ENCODE measurements at places on chromosomes 5 and 9.

DNA sequence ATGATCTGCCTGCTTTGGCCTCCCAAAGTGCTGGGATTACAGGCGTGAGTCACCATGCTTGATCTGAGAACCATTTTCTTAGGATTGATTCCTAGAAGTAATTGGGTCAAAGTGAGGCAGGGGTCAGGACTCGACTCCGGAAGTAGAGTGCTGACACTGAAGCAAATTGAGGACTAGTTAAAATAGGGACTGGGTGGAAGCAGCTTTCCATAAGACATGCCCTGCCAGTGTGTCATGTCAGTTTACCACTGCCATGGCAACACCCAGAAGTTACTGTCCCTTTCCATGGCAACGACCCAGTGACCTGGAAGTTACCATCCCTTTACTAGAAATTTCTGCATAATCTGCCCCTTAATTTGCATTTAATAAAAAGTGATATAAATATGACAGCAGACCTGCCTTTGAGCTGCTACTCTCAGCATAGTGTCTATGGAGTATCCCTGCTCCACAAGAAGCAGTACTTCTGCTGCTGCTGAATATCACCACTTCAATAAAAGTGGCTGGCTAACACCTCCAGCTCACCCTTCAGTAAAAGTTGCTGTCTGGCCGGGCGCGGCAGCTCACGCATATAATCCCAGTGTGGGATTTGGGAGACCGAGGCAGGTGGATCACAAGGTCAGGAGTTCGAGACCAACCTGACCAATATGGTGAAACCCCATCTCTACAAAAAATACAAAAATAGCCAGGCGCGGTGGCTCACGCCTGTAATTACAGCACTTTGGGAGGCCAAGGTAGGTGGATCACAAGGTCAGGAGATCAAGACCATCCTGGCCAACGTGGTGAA lies 47.8 kb upstream of the JADE2 start:
- no peak for DNase-seq

- DNase-seq: no peak
These were observed 43.6 kb upstream of the FBXW11 start for GRCh38 chr5:172050080-172050479.

DNA sequence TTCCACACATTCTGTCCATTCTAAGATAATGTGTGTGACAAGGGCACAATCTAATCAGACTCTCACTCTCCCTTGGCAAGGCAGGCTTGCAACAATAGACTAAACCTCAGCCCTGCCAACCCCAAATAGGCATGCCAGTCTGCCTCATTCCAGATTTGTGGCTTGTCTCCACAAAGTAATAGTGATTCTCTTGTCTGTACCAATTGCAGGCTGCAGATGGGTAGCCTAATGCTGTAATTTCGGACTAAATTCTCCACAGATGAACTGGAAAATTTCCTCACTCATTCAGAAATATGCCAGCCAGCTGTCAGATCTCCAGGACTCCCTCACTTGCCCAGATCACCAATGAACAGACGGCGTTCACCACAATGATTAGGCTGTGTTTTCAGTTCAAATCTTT lies 413.6 kb downstream of the ELAVL2 start:
- no peak for DNase-seq

DNA sequence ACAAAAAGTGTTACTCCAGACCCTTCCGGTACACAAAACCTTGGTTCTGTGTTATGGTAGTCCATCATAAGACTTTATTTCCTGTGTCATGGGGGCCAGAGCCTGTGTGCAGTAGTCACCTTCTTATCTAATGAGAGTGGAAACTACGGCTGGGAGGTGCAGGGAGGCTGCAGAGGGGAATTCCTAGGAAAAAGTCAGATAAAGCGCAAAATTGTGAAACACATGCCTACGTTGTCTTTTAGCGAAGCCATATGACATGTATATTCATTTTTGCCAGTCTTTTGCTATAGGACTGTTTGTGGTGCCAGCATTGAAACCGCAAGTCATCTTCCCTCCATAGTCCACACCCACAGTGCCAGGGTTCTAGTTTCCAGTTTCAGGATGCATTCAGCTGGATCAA lies 80.7 kb downstream of the PPARGC1B start:
- DNase-seq: no peak

GRCh38 chr5:142115937-142116614 lies 7.5 kb downstream of the NDFIP1 start:
- no peak for DNase-seq

GRCh38 chr9:124357721-124358361 lies 57.4 kb downstream of the PSMB7 start:
- no peak for DNase-seq

- DNase-seq: no peak
These were observed 32.6 kb upstream of the TTLL11 start for GRCh38 chr9:122125509-122126330.

DNA sequence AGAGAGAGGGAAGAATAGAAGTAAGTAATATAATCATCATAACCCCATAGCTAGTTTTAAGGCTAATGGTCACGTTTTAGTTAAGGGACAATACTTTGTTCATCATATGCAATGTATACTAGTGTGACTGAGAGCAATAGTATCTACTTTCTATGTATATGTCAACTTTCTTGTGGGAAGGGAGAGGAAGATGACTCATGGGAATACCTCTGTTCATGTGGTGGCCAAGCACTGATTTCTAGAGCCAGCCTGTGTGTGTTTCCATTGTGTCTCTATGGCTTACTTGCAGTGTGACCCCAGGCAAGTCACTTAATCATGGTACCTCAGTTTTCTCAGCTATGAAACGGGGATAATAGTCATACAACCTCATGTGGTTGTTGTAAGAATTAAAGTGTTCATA lies 639.6 kb downstream of the CETN3 start:
- no peak for DNase-seq

- DNase-seq: no peak
These were observed 34.5 kb upstream of the SAP30L start for GRCh38 chr5:154411338-154411737.

- no peak for DNase-seq
These were observed 401.9 kb upstream of the PDE4D start for GRCh38 chr5:60295423-60295822.

DNA sequence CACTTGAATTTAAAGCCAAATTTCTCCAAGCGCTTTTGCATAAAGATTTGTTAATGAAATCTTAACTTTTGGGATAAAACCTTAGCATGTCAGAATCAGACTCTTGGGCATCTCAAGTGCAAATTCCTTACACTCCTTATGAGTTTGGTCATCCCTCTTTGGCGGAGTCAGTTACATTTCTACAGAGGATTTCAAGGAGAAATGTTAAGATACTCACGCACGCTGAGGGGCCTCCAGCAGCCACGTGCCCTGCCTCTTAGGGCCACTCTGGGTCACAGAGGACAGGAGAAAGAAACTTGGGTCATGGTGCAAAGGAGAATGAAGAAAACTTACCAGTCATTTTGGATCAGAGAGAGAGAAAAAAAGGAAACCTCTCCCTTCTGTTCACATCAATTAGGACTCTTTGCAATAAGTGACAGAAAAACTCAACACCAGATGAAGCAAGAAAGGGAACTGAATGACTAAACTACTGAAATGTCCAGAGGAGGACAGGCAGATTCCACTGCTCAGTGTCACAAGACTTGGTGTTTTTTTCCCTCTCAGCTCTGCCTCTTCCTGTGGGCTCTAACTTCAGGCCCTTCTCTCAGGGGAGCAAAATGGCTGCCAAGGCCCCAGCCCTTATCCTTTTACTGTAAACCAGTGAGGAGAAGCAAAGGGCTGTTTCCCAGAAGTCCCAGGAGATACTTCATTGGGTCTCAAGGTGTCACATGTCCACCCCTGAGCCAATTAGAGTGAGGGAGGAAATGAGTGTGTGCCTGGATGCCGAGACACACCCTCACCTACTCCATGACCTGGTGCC lies 63.3 kb upstream of the NFIL3 start:
- no peak for DNase-seq

GRCh38 chr5:129904102-129904666 lies at the start of gene CHSY3:
TSS of gene CHSY3 (plus strand) at chr5:129904465.
- DNase-seq: no peak

GRCh38 chr5:57324861-57325260 lies 151.0 kb downstream of the GPBP1 start:
- DNase-seq: no peak

DNA sequence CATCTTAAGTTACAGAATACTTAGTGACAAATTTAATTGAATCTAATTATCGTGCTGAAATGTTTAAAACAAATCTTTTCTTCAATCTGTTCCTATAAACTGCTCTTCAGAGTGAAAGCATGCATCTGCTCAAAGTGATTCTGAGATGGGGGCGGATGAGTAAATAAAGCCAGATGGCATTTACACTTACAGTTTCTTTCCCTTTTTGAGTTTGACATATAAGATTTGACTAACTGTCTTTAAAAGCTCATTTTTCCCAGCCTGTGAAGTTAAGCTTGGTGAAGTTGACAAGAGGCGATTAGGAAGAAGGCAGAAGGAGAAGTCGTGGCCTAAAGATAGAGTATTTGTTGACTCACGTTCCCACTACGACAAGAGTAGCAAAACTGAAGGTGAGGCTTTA lies 137.4 kb downstream of the LPAR1 start:
- DNase-seq: no peak

GRCh38 chr5:171805746-171806145 lies 20.1 kb downstream of the SMIM23 start:
- DNase-seq: no peak

DNA sequence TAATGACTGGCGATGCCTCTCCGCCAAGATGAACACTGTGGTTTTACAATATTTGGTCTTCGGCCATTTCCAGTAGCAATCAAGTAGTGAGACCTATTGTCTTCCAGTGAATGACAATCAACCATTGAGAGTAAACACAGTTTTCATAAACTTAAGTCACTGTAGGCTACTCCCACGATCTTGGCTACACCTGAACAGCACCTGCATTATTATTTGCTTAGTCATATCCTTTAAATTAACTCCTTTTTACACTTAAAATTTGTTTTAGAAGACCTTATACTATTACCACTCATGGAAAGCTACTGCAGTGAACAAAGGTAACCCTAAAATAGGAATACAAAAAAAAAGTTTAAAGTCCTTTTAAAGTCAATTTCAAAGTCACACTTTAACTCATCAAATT lies 58.2 kb downstream of the ZNF354C start:
- DNase-seq: no peak

- no peak for DNase-seq
These were observed 23.9 kb downstream of the CLTA start for GRCh38 chr9:36214571-36214970.

DNA sequence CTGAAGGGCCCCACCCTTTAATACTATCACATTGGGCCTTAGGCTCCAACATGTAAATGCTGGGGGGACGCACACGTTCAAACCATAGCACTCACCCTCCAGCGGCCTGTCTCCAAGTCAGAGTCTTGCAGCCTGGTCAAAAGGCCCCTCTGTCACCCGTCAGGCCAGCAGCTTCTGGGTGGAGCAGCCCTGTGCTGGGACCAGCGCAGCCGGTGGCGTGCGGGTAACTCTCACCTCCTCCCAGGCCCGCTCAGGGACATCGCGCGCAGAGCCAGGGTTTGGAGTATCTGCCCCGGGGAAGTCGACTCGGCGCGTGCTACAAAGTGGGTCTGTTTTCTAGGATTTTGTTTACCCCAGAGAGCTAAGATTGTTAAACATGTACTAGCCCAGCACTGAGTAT lies 93.0 kb upstream of the COL5A1 start:
- DNase-seq: no peak

DNA sequence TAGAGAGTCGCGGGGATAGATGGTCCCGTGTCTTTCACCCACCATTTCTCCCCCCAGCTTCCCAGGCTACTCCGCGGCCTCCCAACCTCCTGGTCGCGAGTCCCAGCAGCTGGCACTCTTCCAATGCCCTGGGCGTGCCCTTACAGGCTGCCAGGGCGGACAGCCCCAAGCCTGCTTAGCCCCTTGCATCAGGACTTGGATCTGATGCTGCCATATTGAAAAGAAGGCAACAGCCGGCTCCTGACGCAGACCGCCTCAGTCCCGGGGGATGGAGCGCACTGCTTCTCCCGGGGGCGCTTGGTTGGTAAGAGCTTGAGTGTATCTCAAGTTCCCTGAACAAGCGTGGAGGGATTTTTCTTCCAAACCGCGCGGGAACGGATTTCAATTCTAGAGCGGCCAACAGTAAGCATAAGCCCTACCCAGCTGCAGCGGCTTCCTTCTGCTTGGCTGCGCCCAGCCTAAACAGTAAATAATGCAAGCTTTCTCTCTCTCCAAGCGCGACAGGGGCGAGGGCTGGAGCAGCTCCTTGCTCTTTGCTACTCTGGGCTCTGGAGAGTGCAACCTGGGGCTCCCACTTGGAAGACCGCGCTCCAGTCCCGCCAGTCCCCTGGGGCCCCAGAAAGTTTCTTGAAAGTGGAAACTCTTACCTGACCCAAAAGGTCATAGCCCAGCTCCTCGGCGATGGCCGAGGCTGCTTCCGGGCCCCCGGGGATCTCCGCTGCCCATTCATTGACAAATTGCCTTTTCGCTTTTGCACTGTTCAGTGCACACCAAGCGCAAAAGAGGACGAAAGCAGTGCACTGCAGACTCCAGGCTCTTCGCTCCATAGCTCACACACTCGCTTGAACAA lies 607 bp downstream of the PCSK1 start:
- DNase-seq: no peak

DNA sequence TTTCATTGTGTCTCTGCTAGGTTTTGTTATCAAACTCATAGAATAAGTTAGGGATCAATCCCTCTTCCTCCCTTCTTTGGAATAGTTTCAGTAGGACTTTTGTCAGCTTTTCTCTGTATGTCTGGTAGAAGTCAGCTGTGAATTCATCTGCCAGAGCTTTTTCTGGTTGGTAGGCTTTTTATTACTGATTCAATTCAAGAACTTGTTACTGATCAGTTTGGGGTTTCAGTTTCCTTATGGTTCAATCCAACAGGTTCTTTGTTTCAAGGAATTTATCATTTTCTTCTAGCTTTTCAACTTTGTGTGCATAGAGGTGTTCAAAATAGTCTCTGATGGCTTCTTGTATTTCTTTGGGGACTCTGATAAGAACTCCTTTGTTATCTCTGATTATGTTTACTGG lies 221.7 kb downstream of the FGF10 start:
- no peak for DNase-seq

- no peak for DNase-seq
These were observed 246.6 kb upstream of the CCNG1 start for GRCh38 chr5:163190784-163191183.

DNA sequence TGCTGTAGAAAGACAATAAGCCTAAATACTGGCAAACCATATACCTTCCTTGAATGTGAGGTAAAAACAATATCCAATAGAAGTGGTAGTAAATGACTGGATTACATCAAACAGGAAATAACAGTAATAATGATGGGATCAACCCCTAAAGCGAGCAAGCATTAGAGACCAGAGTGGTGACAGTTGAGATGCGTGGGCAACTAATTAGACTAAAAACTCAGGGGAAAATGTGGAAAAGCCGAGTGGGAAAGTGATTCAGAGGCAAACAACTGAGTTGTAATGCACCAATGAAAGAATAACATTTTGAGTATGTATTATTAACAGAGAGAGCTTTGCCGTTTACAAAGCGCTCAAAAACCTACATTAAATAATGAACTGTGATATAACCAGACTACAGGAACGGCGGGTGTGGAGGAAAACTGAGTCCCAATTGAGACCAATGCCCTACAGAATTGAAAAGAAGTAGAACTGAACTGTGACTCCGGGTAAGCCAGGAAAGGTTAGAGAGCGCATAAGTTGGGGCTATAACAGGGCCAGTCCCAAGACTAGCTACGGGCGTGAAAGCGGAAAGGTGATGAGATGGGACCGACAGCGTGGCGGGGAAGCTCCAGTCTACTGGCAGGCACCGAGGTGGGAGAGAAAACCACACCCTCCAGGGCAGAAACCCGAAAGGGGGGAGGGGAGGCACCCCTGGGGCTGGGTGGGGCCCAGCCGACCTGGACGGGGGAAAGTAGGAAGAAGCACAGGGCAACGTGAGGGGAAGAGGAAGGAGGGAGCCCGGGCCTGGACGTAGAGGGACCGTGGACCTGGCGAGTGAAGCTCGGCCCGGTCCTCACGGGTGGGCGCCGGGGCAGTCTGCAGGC lies 592 bp downstream of the UBAP2 start:
- no peak for DNase-seq

- no peak for DNase-seq
These were observed 7.1 kb upstream of the DMXL1 start for GRCh38 chr5:119063579-119064379.

Measured in NCI-H1048 (cell line).